ENCODE measurements at places on chromosomes 4 and X.

GRCh38 chr4:56958111-56958517 lies 19.3 kb downstream of the NOA1 start:
- peak; percentile 97 for DNase-seq

DNA sequence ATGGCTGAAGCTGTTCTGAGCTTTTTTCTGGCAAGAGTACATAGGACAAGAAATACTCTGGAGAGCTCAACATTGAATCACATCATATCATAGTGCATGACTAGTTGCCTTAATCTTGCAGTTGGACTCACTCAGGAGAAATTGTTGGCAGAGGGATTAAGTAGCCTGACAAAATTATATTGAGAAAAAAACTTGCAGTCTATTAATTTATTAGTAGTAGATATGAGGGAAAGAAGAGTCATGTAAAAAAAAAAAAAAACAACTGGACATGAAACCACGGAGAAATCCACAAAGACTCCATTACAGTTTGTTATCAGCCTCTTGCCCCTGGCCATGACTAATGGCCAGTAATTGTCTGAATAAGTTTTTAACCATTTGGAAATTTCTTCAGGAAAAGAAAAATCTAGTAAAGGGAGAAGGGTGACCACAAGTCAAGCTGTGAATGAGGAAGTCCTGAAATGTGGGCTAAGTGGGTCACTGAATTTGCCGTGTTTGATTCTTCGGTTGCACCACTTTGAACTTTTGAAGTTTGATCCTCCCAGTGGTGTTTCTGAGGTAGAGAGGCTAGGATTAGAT lies 45.6 kb downstream of the FHL1 start:
- DNase-seq = peak; percentile 51

DNA sequence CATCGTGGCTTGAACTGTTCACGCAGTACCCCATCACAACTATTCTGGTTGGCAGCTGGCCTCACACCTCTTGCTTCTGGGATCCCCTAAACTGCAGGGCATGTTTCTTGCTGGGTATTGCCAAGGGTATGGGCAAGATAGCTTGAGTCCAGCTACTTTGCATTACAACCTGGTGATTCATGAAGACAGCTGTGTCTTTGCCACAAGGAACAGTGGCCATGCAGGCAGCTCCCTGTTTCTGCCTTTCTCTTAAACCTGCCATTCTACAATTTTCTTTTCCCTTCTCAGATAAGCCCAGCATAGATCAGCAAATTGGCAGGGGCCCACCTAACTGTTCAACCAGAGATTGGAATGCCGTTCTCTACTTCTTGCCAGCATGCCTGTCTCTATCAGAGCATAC lies 42.8 kb downstream of the TENM3 start:
- peak; percentile 61 for DNase-seq

- DNase-seq = no peak
These were observed 161.1 kb downstream of the VEGFC start for GRCh38 chr4:176631611-176632010.

DNA sequence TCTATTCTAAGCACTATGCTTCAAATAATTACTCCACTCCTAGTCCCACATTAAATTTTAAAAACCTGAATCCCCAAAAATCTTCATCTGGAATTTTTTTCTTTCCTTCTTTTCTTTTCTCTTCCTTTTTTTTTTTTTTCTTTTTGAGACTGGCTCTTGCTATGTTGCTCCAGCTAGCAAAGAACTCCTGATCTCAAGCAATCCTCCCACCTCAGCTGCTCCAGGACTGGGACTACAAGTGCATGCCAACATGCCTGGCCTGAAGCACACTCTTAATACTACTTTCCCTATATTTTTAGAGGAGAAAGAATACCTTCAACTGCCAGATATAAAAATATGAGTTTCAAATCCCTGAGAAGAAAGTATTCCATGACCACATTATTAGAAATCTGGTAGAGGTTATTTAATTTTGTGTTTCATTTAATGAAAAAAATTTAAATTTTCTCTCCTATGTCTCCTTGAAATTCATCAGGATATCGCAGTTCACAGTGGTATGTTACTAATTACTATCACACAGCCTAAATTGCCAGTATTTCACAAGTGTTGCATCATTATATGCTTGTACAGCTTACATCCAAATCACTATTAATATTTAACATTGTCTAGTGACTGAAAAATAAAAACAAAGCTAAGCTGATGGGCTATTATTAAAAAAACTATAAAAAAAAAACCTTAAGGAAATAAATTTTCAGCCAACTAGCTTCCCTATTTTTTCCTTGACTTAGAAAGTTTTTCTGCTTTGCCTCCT lies 227.8 kb downstream of the NAF1 start:
- DNase-seq = no peak

DNA sequence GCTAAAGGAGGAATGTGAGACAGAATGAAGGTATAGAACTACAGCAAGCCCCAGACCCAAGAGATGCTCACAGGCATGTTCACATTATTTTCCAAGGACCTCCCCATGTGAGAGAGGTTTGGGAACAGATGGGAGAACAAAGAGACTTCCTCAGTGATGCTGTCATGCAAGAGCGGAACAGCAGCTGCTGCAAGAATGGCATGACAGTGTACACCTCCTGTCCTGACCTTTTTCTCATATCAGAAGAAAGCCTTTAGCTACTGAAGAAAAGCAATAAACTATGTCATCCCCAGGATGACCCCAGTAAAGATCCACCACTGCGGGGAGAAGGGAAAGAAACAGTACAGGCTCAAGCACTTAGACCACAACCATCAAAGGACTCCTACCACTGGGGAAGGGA lies 7.2 kb downstream of the PRDM5 start:
- DNase-seq = no peak

DNA sequence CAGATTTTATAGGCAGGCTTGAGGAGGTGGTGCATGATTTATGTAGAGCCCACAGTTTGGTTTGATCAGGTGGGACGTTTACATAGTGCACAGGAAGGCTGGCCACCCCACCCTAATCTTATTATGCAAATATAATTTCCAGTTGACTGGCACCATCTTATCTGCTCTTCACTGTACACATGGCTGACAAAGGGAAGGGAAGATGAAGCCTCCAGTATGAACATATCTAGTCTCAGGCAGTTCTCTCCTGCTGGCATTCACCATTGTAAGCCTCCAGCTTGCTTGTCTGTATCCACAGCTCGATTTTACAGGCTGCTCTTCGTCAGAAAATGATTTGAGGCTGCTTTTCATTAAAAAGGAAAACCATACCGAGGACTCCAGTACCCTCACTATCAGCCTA lies 278.3 kb downstream of the TECRL start:
- DNase-seq = no peak

DNA sequence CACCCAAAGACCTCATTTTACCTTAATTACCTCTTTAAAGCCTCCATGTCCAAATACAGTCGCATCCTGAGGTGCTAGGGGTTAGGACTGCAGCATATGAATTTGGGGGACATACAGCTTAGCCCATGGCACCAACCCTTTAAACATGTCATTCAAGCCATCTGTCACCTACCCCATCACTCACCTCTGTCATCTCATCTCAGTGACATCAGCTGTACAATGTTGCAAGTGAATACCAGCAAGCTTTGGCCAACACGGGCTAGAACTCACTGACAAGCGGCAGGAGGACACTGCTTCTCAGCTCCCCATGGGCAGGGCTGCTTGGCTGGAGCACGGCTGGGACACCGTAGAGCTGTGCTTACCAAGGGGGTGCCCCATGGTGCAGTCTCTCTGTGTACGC lies 107.5 kb downstream of the STK32B start:
- DNase-seq = no peak

GRCh38 chrX:33194289-33194688 lies 17.1 kb downstream of the DMD start:
- no peak for DNase-seq

DNA sequence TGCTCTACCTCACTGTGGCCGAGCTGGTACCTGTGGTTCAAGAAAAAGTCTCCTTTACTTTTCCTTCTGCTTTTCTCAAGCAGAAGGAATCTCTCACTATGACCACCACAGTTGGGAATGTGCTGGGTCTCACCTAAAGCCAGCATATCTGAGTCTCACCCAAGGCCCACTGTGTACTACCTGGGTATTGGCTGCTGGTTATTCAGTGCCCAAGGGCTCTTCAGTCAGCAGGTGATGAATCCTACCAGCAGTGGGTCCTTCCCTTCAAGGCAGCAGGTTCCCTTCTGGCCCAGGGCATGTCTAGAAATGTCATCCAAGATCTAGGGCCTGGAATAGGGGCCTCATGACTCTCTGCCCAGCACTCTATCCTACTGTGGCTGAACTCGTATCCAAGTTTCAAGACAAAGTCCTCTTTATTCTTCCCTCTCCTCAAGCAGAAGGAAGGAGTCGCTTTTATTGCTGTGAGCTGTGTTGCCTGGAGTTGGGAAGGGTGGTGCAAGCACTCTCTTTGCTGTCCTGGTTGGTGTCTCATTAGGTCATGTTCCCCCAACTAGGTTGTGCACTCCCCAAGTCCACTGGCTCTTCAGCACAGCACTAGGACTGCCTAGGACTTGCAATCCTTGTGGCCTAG lies 6.1 kb downstream of the CXCL10 start:
- DNase-seq = no peak
